ENCODE measurements at places on chromosomes 3 and 15. TPM values are rescaled to one million over a fixed set of nuclear protein-coding genes. Genes with fewer than 3 reads are reported as not detected.

Gene CHRD
- 2.0 TPM for total RNA-seq

Gene KIAA1143
- total RNA-seq = 33.8 TPM

Gene GOLGA8T
- total RNA-seq = not detected

Gene ADAMTS9
- total RNA-seq = 24.1 TPM

Gene ZNF385D
- total RNA-seq = 17.5 TPM

Gene MRPL3
- 117 TPM for total RNA-seq

Gene GOLGA8N
- total RNA-seq = 2.4 TPM

Gene CFAP161
- 6.9 TPM for total RNA-seq

Gene PPARG
- 1.2 TPM for total RNA-seq

Gene RARB
- total RNA-seq = 28.5 TPM
